NCI-H510A treated with DMSO at 0.1 percent for 48 hours (cell line): ENCODE measurements at places on chromosomes 2 and 18.

DNA sequence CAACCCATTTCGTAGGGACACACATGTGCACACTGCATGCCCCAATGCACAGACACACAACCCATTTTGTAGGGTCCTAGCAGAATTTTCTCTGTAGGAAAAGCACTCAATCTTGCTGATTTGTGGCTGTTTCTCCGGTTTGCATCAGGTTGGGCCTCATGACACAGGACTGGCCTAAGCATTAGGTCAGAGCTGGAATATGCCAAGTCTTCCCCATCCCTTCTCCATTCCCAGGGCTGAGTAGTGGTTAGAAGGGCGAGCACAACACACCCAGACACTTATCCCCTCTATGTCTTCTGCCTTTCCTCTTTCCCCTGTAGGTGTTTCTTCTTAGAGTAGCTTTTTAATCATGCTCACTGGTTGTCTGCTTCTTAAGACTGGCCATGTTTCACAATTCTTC lies 295.9 kb downstream of the SOX11 start:
- DNase-seq = no peak

GRCh38 chr18:39796393-39796792 lies 2158.6 kb upstream of the PIK3C3 start:
- DNase-seq = no peak

GRCh38 chr2:105738658-105739241 lies 6.0 kb upstream of the NCK2 start:
- DNase-seq = no peak

DNA sequence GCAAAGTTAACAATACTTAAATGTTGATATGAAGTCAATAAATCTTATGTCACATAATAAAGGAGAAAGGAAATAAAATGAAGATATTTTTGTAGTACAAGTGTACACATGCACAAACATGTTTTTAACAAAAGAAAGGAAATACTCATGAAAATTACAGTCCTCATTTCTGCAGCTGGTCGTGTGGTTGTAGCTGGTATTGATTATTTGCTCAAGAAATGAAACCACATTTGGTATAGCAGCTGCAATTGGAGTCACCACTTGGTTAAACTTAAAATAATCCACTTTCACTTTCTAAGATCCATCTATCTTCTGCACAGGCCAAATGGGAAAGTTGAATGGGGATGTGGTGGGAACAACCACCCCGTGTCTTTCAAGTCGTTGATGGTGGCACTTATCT lies 580.5 kb upstream of the NRXN1 start:
- no peak for DNase-seq

DNA sequence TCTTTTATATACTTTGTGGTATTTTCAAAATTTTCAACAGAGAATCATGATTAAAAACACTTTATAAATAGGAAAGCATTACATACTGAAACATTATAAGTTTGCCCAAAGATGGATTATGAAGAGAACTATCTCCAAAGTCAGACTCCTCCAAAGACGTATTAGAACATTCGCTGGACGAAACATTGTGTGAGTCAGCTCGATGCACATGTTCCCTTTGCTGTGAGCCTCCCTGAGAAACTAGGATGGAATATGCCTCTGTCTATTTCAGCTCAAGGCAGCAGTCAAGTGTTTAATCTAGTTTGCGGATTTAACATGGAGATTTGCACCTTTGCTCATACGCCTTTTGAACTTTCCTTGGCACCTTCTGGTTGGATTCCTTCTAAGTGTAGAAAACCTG lies 92.2 kb upstream of the NCKAP5 start:
- DNase-seq = no peak
